G401 (cell line): ENCODE measurements at places on chromosomes 11 and 22.
A peak's percentile ranks its signal among the peaks of the same experiment; 100 is the strongest.

- no peak for DNase-seq
Measured at GRCh38 chr11:28596816-28597215, 488.6 kb downstream of the METTL15 start.

DNA sequence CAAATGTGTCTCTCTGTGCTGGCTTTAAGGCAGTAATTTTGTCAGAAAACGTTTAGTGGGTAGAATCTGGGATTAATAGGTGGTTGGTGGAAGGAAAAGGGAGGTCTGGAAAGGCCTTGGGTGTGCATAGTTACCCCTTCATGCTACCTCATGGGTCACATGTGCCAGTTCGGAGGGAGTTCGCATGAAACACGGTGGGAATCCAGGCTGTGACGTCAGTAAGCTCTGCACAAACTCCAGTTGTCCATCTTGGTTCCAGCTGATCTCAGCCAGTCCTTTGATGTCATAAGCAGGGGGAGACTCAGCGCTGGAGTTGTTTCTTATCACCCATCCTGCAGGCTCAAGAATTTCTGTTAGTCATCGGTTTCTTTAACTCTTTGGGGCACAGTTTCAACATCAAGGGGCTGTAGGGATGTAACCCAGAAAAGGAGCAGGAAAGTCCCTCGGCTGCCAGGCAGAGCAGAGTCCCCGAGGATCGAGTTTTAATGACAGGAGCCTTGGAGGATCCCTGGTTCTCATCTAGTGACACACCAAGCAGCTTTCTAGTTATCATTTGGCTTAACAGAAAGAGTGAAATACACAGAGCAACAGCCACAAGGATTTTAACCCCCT, 28.9 kb downstream of the MOV10L1 start:
- DNase-seq, result no peak

DNA sequence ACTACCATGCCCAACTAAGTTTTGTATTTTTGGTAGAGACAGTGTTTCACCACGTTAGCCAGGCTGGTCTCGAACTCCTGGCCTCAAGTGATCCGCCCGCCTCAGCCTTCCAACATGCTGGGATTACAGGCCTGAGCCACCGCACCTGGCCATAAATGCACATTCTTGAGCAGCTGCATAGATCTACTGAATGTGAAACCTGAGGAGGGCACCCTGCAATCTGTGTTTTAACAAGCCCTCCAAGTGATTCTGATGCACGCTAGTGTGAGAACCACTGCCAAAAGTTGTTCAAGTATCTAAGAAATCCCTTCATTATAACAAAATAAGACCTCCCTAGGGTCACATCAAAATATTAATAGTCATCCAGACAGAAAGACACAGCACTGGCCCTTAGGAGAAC, 89.3 kb downstream of the RDX start:
- no peak for DNase-seq

DNA sequence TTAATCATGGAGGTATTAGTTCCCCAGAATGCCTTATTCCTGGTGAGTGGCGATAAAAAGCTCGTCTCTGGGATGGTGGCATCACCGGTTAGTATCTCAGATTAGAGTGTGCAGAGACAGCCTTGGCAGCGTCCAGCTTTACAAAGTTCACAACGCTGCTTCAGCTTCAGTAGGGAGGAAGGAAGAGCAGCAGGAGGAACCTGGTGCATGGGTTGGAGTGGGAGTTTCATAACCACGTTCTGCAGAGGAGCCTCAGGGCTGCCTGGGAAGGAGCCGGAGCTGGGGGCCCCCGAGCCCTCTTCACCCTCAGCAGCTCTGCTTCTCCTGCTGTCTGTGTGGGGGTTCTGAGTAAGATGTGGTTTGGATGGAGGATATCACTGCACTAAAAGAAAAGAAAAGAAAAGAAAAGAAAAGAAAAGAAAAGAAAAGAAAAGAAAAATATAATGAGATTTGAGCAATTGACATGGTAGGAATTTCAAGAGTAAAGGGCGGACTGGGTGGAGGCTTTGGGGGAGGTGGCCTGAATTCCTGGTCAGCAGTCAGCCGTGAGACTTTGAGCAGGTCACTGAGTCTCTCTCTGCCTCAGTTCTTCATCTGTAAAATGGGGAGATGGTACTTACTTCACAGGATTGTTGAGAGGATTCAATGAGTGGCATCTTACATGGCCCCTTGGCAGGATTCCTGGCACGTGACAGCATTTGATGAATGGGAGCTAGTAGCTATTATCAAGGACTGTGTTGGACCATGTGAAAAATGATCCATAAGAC, 6.5 kb downstream of the ASPHD2 start:
- DNase-seq, result peak; percentile 54

DNA sequence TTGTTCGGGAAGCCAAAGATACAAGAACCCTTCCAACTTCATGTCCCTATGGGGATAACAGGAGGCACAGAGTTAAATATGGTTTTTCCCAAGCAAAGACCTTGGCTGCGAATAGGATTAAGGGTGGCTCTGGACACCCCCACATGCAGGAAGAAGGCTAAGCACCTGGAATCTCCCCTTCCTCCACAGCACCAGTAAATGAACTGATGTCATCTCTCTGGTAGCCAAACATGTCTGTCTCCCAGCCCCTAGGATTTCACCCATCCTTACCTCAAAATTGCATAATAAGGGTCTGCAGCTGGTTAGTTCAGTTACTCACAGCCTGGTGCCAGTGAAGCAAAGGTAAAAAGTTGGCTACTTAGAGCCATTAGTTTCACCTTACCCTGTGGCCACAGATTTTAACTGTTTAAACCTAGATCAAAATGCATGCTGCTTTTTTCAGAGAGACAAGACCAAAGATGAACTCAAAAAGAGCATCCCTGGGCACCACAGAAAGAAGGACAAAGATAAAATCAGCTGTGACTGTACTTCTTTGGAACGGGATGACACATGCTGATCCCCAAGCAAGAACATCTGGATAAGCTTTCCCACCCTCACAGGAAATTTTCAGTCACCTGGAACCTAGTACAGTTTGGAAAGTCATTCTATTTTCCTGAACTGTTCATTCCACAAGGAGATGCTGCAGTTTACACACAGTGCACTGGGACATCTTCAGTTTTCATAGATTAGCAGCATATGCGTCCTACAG, 77.2 kb upstream of the AKIP1 start:
- DNase-seq, result no peak

GRCh38 chr22:39214383-39215069, 30.3 kb downstream of the PDGFB start:
- DNase-seq, result no peak

DNA sequence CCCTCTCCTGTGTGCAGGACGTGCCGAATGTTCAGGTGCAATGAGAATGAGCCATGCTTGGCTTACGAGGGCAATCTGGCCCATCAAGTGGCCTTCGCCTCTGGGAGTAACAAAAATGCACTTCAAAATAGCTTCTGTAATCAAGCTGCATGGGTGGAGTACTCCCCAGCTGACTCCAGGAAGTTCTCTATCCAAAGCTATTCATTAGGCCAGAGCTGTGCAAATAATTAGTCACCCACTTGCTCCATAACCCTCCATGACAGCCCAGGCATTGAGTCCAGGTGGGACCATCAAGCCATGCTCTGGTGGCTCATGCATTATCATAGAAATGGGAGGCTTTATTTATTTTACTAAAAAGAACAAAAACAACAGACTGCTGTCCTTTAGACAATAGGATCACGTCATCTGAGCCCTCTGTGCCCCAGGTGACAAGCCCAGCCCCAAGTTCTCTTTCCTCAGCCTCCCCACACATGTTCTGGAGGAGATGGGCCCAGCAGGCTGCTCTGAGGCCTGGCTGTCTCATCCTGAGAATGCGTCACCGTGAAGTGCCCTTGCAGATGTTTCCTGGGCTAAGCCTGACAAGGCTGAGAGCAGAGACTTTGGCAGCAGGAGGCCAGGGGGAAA, 244.7 kb downstream of the ETS1 start:
- DNase-seq, result no peak

- no peak for DNase-seq
Measured at GRCh38 chr11:73465023-73465675, 89.0 kb downstream of the RELT start.

DNA sequence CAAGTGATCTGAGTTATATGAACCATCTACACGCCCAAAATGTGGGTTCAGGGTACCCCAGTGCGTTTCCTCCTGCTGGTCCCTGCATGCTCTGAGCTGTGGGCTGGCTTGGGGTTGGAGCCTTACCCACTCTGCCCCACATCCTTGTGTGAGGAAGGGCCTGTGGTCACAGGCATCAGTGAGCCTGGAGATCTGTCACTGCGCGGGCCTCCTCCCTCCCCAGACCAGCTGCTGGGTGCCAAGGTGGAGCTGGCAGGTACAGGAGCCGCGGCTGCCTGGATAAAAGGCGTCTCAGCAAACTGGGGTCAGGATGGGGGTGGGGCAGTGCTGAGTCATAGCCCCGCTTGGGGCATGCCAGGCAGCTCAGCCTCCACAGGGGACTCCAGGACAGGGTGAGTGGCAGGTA, 17.9 kb downstream of the GNAZ start:
- DNase-seq, result no peak
